ENCODE measurements at places on chromosomes 5 and 9.

DNA sequence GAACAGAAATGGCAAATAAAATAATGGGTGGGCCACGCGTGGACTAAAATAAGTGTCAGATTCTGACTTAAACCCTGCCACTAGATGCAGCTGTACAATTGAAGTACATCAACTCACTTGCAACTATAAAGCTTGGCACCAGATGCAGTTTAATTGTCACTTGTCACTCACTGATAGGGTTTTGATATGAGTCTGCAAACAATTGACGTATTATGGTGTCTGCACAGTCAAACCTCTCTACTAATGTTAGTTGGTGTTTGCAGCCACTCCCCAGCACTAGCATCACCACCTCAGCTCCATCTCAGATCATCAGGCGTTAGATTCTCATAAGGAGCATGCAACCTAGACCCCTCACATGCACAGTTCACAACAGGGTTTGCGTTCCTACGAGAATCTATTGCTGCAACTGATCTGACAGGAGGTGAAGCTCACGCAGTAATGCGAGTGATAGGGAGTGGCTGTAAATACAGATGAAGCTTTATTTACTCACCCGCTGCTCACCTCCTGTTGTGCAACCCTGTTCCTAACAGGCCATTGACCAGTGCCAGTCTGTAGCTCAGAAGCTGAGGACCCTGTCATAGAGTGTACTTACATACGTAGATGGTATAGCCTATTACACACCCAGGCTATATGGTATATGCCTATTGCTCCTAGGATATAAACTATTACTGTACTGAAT is 72.1 kb upstream of the SEMA6A start:
- no peak for DNase-seq

DNA sequence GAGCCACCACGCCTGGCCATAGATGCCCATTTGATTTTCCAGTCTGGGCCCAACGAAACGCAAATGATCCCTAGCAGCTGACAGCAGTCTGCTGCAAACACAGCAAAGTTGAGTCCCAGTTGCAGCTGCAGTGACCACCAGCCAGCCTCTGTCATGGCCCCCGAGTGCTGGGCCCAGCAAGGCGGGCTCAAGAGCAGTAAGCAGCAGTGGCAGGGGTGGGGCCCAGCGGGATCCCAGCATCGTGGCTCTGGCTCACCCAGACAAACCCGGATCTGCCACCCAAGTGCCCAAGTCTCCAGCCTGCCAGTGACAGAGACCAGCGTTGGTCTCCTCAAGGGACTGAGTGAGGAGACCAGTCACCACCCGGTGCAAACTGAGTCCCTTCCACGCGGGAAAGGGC is 6.9 kb upstream of the LTC4S start:
- no peak for DNase-seq

DNA sequence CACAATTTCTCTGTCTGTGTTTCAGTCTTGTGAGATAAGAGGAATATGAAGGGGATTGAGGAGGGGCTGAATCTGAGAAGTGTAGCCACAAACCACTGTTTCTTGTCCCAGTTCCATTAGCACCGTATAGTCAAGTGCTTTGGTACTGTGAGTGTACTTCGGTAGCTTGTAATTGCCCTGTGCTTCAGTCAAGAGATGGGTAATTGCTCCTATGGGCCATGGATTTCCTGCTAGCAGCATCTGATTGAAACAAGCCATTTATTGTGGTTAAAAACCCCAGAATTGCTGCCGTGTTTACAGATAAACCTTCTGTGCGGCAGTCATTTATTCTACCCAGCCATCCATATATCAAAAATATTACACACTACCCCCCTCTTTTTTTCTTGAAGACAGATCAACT is 98.6 kb downstream of the MAT2B start:
- no peak for DNase-seq

- DNase-seq: no peak
These were observed 164.7 kb downstream of the TSSK1B start for GRCh38 chr5:113270086-113270485.

DNA sequence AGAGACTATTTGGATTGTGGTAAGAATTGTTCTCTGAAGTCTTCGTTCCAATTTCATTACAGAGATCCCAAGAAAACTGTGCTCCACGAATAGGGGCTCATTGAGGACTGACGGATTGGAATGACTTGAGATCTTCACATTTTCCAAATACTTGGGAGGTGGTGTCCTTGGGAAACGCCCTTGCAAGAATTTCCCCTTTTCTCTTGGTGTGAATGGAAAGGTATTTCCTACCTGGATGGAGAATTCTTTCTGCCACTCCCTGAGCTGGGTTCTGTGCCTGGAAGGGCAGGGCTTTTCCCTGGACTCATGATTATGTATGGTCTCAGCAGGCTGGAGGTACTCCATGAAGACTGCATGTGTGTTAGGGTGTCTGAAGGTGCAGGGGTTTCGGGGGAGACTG is 53.9 kb downstream of the SNX18 start:
- DNase-seq: no peak

DNA sequence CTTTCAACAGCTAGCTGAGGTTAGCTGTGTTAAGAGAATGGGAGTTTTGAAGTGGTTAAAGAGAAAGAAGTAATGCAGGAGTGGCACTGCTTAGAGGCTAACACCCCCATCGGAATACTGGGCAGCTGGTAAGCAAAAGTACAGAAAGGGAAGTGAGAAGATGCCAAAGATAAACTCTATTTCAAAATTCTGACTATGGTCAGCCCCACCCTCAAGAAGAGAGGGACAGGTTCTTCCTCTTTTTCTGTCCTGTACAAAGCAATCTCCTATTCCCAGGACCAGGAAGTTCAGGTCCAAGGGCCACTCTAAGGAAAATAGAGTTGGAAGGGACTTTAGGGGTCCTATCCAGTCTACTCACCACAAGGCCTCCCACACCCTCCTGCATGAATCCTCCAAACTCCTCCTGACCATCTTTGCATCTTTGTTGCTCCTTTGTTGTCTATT is 45.9 kb upstream of the JAK2 start:
- DNase-seq: peak; percentile 38

GRCh38 chr5:28329176-28329575 is 1290.8 kb upstream of the CDH9 start:
- no peak for DNase-seq

DNA sequence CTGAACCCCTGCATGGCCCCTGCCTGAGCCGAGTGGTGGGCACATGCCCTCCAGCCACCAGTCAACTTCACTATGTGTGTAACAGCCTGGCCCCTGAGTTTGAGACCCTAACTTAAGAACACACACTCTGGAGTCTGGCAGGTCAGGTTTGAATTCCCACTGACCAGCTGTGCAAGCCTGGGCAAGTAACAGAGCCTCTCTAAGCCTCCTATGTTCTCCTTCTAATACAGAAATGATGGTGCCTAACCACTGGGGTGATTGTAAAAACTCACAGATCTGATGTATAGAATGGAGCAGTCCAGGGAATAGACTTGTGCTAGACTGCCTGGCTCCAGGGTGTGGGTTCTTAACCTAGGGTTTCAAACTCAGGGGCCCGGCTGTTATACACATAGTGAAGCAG is 16.7 kb upstream of the AKNA start:
- DNase-seq: no peak

DNA sequence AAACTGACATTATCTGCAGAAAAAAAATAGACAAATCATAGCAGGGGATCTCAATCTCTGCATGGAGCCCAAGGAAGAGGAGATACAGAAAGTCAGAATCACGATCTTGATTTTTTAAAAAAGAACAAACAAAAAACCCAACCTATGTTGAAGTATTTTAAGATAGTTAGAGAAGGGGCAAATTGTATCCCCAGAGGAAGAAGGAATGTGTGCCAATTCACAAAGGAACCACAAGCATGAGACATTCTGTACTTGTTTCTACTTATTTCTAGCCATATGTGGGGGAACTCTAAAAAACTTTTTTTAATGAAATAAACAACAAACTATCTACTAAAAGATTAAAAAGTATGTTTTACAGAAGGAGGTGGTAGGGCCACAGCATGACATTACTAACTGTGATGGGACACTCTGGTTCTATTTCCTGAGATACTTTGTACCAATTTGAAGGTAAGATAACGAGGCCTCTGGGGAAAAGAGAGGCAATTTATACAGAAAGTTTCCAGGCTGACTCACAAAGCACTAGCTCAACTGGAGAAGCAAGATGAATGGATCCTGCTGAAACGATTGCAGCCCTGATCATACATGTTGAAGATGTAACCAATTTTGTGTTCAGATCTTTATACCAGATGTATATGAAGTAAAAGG is 22.5 kb downstream of the RANBP3L start:
- DNase-seq: no peak

DNA sequence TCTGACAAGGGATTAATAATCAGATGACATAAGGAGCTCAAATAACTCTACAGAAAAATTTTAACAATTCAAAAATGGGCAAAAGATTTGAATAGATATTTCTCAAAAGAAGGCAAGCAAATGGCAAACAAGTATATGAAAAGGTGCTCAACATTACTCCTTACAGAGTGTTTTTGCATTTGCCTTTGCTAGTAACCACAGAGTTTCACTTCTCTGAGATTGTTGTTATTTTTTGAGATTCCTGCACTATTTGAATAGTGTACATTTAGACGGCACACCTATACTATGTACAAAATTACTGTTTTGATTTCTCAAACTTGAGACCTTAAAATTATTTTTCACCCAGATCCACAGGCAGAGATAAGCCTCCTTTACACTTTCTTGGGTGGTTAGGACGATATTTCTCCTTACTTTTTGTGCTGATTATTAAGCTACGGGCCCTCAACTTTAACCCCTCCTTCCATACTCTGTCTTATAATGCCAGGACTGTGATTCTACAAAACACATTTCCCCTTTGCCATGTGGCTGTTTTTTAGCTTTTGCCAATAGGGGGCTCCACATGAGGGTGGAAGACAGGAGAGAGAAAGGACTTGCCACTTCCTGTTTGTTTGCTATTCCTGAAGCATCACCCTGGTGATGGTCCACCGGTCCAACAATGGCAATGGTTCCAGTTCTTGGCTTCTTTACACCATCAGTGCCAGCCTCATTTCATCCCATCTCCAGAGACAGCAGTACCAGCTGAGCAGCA is 65.0 kb upstream of the DAP start:
- DNase-seq: no peak

DNA sequence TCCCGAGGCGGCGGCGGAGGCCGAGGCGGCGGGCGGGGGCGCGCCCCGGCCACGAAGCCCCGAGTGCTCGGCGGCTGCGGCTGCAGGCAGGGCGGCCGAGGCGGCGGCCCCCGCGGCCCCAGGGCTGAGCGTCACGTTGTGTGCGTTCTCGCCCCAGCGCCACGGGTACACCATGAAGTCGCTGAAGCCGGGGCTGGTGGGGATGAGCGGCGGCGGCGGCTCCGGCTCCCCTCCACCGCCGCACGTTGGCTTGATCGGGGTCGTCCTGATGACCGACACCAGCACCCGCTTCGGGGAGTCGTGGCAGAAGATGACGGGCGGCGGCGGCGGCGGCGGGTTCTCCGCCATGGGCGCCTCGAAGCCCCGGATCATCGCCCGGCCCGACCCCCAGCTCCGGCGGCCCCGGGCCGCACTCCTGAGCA is 498 bp downstream of the ZNF367 start:
- DNase-seq: no peak

GRCh38 chr9:115756736-115757135 is 396.9 kb upstream of the PAPPA start:
- DNase-seq: no peak

DNA sequence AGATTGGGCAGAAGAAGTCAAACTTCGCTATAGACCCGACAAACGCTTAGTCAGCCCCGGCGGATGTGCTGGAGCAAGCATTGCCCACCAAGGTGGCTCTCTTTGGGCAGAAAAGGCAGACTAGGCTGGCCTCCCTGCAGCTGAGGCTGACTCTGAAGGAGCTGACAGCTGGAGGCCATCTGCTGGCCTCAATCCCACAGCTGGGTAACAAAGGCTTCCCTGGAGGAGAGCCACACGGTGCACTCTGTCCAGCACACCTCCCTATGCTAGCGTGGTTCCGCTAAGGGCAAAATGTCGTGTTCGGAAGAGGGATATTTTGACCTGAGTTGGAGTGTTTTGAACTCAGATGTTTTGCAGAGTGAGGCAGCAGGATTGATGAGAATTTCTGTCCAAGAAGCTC is 103.5 kb upstream of the PTCH1 start:
- no peak for DNase-seq

- DNase-seq: no peak
These were observed 31.8 kb upstream of the POU4F3 start for GRCh38 chr5:146306838-146307237.

DNA sequence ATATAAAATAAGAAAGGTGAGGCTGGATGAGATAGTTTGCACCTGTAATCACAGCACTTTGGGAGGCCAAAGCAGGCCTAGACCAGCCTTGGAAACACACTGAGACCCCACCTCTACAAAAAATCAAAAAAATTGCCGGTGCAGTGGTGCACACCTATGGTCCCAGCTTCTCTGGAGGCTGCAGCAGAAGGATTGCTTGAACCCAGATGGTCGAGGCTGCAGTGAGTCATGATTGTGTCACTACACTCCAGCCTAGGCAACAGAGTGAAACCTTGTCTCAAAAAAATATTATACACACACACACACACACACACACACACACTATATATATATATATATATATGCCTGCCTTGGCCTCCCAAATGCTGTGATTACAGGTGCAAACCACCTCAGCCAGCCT is 1.3 kb downstream of the SLC35D2 start:
- DNase-seq: no peak

GRCh38 chr9:96048956-96049831 is 173.7 kb downstream of the ERCC6L2 start:
- DNase-seq: no peak

- DNase-seq: no peak
These were observed 5.4 kb upstream of the GBGT1 start for GRCh38 chr9:133169102-133169501.

DNA sequence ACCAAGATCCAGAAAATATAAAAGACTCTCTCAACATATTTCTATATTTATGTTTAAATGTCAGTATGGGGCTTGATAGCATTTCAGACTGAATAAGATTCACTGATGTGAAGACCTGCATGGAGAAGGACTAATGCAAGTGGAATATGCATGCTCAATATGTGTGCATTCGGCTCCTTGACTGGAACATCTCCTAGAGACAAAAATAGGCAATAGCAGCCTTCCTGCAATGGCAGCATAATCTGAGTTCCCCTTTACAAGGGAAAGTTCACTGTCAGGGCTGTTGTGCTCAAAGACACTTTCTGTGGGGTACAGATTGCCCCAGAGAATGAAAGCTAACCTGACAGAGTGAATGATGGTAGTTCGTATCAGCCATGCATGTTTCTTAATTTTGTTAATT is 42.4 kb downstream of the STARD4 start:
- DNase-seq: no peak

- no peak for DNase-seq
These were observed 133.9 kb upstream of the TNPO1 start for GRCh38 chr5:72682561-72682960.

GRCh38 chr9:103261951-103262350 is 266.8 kb downstream of the CYLC2 start:
- no peak for DNase-seq

DNA sequence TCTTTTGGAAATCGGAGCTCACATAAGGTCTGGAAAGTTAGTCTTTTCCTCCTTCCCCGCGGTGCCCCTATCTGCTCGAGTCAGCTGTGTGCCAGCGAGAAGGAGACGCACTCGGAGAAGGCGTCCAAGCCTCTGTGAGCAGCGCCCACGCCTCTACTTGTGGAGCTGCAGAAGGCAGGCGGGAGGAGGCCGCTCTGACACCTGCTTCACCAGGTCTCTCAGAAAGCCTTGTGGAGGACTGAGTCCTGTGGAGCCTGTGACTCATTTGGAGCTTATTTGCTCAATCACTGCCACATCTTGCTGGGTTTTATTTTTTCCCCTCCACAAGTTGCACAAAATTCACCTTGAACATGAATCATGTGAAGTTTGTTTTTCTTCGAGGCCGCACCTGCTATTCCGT is 117.5 kb downstream of the IRX2 start:
- DNase-seq: no peak

- no peak for DNase-seq
These were observed 233.5 kb downstream of the MAN2A1 start for GRCh38 chr5:109923205-109923604.

GRCh38 chr5:164921722-164922121 is 1416.3 kb downstream of the MAT2B start:
- DNase-seq: no peak

All from CD4-positive, alpha-beta T cell treated with Interleukin-17A for 1 hour (primary cell).